ENCODE measurements at places on chromosomes 12 and 14. TPM values are rescaled to one million over a fixed set of nuclear protein-coding genes. Genes with fewer than 3 reads are reported as not detected.

DNA sequence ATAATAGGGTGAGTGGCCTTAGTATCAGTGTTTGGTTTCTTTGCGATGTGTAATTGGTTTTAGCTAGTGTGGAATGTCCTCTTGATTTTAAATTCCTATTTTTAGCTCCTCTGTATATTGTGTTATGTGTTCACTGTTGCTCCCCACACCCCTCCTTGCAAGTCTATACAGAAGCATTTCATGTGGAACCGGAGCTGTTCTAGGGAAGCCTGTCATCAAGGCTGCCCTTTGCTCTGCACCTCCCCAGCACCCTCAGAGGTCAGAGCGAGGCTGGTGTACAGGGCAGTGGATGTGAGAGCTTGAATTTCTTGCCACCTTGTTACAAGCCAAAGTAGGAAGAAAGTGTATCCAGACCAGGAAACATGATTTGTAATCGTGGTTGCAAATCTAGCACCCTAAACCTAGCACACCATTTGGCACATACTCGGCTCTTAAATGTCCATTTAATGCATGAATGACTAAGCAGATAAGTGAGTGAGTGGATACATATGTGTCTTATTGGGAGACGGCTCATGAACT, 376.8 kb downstream of the RGS6 start:
- no peaks in the 10 kb centered on the region for H3K36me3 ChIP-seq
- H3K4me3 ChIP-seq = no peak overlapping the region
- no peak for DNase-seq
- no peaks in the 10 kb centered on the region for H3K4me1 ChIP-seq

DNA sequence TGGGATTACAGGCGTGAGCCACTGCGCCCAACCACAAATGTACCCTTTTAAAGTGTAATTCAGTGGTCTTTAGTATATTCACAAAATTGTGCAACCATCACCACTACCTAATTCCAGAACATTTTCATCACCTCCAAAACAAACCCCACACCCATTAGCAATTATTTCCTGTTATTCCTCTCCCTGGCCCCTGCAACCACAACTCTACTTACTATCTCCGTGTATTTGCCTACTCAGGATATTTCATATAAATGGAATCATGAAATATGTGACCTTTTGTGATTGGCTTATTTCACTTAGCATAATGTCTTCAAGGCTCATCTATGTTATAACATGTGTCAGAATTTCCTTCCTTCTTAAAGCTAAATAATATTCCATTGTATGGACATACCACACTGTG, 16.0 kb upstream of the AQP2 start:
- no peak overlapping the region for H3K4me3 ChIP-seq
- H3K4me1 ChIP-seq = no peaks in the 10 kb centered on the region
- H3K27ac ChIP-seq = no peak overlapping the region
- H3K27me3 ChIP-seq = no peaks in the 10 kb centered on the region
- no peak for DNase-seq

GRCh38 chr14:54902143-54902520, 494 bp downstream of the GCH1 start:
- peaks cover 3% of the 10 kb centered on the region for H3K4me1 ChIP-seq
- no peaks in the 10 kb centered on the region for H3K27me3 ChIP-seq
- H3K4me3 ChIP-seq = peak overlapping the region; percentile 73
- no peaks in the 10 kb centered on the region for H3K36me3 ChIP-seq
- DNase-seq = no peak

GRCh38 chr12:28872654-28873268, 276.3 kb upstream of the FAR2 start:
- H3K4me3 ChIP-seq = no peak overlapping the region
- H3K27me3 ChIP-seq = no peaks in the 10 kb centered on the region

DNA sequence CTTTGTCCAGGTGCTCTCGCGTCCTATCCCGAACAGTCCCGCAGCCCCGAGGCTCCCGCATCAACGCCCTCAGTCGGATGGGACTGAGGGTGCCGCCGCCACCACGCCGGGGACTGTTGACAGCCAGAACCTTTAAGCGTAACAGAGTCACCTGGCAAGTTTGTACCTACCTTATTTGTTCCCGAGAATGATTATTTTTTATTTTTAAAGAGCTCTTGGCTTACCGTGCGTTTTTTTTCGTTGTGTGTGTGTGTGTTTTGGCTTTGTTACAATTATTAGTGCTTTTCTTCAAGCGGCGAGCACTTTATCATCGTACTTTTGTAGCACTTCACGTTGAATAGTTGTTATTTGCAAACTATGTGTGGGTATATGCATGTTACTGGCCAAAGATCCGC, 463 bp downstream of the COA8 start:
- no peaks in the 10 kb centered on the region for H3K27me3 ChIP-seq
- peak overlapping the region; percentile 94 for H3K27ac ChIP-seq
- peak overlapping the region; percentile 97 for H3K4me3 ChIP-seq
- DNase-seq = no peak

- no peak for DNase-seq
- H3K27ac ChIP-seq = no peak overlapping the region
- no peaks in the 10 kb centered on the region for H3K36me3 ChIP-seq
Observed at GRCh38 chr12:107436836-107437235, 248.8 kb upstream of the PWP1 start.

DNA sequence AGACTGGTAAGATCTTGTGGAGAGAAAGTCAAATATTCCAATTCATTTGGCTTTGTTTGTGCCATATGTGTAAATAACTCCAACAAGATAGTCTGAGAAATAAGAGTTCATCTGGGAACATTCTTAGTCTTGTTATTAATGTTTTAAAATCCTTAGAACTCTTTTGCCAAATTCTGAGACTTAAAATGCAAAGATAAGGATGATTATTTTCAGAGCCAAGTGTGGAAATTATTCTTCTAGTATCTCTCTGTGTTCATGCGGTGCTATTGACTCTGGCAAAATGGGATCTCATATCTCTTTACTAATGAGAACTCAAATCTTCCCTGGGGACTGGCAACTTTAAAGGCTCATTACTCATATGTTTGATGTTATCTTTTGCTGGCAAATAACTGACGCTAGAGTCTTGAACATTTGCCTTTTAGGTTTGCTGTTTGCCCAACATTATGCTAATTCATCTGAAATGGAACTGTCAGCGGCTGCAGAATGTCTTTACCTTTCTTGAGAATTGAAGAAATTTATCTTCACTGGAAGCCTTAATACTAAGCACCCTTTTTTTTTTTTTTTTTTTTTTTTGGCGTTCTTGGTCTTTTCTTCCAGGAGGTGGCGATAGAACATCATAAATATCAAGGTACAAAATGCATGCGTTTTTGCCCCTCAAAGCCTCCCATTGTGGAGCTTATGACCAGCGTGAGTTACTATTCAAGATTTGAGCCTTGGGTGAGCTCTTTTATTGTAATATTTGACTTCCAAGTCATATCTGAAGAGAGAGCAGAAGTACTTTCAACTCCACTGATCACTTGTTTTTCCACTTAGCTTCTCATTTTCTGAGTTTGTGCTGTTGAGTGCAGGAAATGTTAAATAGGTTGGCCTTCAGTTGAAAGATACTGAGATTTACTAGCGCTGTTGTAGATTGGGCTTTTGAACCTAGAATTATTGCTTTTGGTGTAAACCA, 86.5 kb downstream of the CAND1 start:
- H3K36me3 ChIP-seq = no peaks in the 10 kb centered on the region
- peak; percentile 16 for DNase-seq
- H3K4me3 ChIP-seq = no peak overlapping the region
- no peaks in the 10 kb centered on the region for H3K27me3 ChIP-seq
- H3K4me1 ChIP-seq = no peaks in the 10 kb centered on the region

DNA sequence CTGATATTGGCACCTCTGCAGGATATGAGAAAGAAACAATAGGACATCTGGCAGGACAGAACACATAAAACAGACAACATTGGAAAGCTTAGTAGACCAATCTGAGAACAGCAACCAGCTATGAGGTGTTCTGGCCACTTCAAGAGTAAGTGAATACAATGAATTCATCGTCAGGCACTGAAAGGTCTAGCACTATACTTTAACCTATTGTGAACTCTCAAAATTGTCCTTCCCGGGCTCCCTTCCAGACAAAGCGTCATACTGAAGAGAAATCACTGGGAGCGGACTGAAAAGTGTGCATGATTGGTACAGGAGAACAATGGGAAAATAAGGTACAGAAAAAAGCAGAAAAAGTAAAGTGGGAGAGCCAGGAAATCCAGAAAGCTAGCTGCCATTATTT, 75.8 kb downstream of the LRP6 start:
- no peaks in the 10 kb centered on the region for H3K27me3 ChIP-seq
- H3K4me1 ChIP-seq = no peaks in the 10 kb centered on the region
- no peak for DNase-seq
- no peaks in the 10 kb centered on the region for H3K36me3 ChIP-seq

DNA sequence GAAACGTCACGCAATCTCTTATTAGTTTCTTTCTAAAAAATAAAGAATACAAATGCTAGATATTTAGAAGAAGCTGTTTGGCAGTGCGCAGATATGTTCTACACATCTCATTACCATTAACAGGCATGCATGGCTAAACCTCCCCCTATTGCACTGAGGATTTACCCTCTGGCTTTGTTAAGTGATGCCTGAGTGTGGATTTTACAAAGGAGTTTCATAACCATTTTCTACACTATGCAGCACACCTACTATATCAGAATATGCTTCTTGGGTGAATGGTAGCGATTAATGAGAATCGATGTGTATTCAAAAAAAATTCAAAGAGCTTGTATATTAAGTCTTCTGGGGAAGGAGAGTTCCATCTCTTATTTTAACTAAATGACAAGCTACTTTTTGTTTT, 1.1 kb upstream of the RMST start:
- DNase-seq = no peak
- H3K4me3 ChIP-seq = no peak overlapping the region
- H3K27ac ChIP-seq = no peak overlapping the region
- no peaks in the 10 kb centered on the region for H3K4me1 ChIP-seq
- no peaks in the 10 kb centered on the region for H3K36me3 ChIP-seq

DNA sequence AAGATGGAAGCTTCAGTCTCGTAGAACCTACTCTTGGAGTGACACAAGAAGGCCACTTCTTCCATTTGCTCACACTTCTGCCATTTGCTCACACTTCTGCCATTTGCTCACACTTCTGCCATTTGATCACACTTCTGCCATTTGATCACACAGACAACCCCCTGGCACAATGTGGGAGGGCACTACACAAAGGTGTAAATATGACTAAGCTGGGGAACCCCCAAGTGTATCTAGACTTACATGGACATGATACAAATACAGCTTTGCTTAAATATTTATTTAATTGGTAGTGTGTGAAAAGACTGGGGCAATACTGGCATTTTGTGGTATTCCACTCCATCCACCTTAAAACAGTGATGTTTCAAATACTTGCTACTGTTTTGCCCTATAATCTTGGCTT, 296.2 kb upstream of the PPFIA2 start:
- H3K4me1 ChIP-seq = no peaks in the 10 kb centered on the region
- H3K36me3 ChIP-seq = no peaks in the 10 kb centered on the region
- no peak for DNase-seq
- no peaks in the 10 kb centered on the region for H3K27me3 ChIP-seq
- H3K27ac ChIP-seq = no peak overlapping the region
- no peak overlapping the region for H3K4me3 ChIP-seq

- H3K4me3 ChIP-seq = no peak overlapping the region
- H3K27ac ChIP-seq = no peak overlapping the region
- peaks cover 16% of the 10 kb centered on the region for H3K4me1 ChIP-seq
- H3K27me3 ChIP-seq = no peaks in the 10 kb centered on the region
- no peaks in the 10 kb centered on the region for H3K36me3 ChIP-seq
- DNase-seq = no peak
Observed at GRCh38 chr14:104396682-104397470, 182.7 kb upstream of the C14orf180 start.

- H3K36me3 ChIP-seq = no peaks in the 10 kb centered on the region
- DNase-seq = no peak
- H3K27me3 ChIP-seq = no peaks in the 10 kb centered on the region
- no peak overlapping the region for H3K4me3 ChIP-seq
- no peak overlapping the region for H3K27ac ChIP-seq
Observed at GRCh38 chr12:94495445-94496115, 35.9 kb upstream of the CEP83 start.

GRCh38 chr12:124939079-124939420, 24.6 kb upstream of the UBC start:
- H3K4me3 ChIP-seq = peak overlapping the region; percentile 68
- H3K4me1 ChIP-seq = peaks cover 17% of the 10 kb centered on the region
- DNase-seq = no peak
- no peaks in the 10 kb centered on the region for H3K27me3 ChIP-seq

- H3K27ac ChIP-seq = no peak overlapping the region
- H3K27me3 ChIP-seq = no peaks in the 10 kb centered on the region
- no peaks in the 10 kb centered on the region for H3K36me3 ChIP-seq
- H3K4me1 ChIP-seq = peaks cover 4% of the 10 kb centered on the region
- no peak overlapping the region for H3K4me3 ChIP-seq
Observed at GRCh38 chr12:6264402-6265037, 46.0 kb upstream of the PLEKHG6 start.

DNA sequence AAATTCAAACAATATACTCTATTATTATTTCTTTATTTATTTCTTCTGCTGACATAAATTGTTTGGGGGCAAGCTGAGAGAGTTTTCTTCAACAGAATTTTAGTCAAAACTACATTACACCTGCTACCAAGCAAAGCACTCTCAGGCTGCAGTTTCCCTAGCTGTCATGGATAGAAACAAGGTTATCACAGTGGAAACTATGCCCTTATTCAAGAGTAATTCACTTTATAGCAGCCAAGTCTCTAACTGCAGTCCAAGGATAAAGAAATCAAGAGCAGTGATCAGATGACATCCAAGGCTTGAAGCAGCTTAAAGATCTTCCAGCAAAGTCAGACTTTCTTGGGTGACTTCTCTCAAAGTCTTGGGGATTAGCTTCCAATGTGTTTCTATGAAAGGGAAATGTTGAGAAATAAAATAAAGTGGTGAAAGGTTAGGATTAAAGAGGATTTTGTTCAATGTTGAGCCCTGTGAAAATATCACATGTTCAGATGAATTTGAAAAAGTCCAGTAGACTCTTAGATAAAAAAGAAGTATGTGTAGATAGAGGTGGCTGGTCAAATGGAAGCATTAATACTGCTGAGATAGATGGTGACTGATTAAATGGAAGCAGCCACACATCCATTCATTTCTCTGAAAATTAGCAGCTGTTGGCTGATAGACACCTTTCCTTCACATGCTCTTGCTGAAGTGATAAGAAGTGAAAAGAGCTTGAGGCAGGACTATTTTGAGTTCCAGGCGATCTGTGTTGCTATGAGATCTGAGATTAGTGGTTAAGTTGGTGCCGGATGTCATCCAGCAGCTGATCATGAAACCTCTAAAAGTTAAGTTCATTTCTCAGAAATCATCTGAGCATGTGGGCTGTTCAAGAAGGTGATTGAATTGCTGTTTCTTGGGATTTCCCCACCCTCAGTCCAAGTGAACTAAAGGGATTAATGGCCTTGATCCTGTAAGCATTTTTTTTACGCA, 257.8 kb upstream of the BTG1 start:
- H3K36me3 ChIP-seq = no peaks in the 10 kb centered on the region
- H3K27me3 ChIP-seq = no peaks in the 10 kb centered on the region
- H3K27ac ChIP-seq = peak overlapping the region; percentile 98
- DNase-seq = peak; percentile 98
- peaks cover 70% of the 10 kb centered on the region for H3K4me1 ChIP-seq

OAS3 gene
- total RNA-seq = 39.0 TPM

JAG2 gene
- total RNA-seq = 0.19 TPM

KRT75 gene
- total RNA-seq = not detected

PPP4R4 gene
- total RNA-seq = not detected

WNT1 gene
- not detected for total RNA-seq

PEX5 gene
- total RNA-seq = 31.9 TPM

GZMB gene
- total RNA-seq = 1.1 TPM

MAP4K5 gene
- 36.1 TPM for total RNA-seq

SERPINA5 gene
- total RNA-seq = 0.90 TPM

NPFF gene
- total RNA-seq = not detected

PRKD1 gene
- 0.56 TPM for total RNA-seq

CCDC198 gene
- 2.6 TPM for total RNA-seq

TSPAN19 gene
- total RNA-seq = not detected

MMP17 gene
- total RNA-seq = not detected

Measured in GM12878 (cell line).